WTC11 (cell line): ENCODE measurements at places on chromosomes 12 and 14.

- DNase-seq: no peak
These were observed 70.5 kb upstream of the CPSF6 start for GRCh38 chr12:69168828-69169227.

DNA sequence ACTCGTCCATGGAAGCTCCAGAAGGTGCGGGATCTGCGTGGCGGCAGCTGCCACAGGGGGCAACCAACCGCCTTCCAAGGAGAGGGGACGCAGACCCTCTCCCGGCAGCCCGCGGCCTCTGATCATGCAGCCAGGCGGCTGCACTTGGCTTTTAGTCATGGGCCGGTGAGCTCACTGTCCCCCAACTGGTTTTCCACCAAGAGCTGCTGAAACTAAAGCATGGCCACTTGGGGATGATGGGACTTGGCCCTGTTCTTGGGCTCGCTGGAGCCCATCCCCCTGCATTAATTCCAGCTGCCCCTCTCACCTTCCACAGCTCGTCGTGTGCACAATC lies 39.1 kb downstream of the CCDC85C start:
- no peak for DNase-seq

- DNase-seq: no peak
These were observed 224.3 kb downstream of the PELI2 start for GRCh38 chr14:56342494-56342942.

GRCh38 chr12:106999446-106999845 lies 12.5 kb upstream of the MTERF2 start:
- DNase-seq: no peak

DNA sequence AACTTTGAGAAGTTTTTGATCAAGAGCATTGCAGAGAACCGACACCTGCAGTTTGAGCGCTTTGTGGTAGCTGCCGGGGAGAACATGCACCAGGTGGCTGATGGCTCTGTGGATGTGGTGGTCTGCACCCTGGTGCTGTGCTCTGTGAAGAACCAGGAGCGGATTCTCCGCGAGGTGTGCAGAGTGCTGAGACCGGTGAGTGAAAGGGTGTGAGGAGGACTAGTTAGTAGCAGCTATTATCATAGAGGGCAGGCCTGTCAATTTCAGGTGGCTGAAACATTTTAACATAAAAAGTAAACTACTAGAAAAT lies 27.0 kb upstream of the HIGD1C start:
- DNase-seq: peak; percentile 28

DNA sequence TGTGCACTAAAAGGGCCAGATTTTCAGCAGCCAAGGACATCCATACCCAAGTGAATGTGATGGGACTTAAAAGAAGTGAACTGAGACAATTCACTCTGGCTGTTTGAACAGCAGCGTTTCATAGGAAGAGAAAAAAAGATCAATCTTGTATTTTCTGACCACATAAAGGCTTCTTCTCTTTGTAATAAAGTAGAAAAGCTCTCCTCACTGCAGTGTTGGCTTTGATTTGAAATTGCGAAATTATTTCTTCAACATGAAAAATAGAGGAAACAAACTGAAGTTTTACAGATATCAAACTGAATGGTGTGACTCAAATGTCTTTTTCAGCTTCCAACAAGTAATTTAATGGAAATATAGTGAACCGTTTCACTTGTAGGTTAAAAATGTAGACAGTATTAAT lies 11.3 kb upstream of the KCNMB4 start:
- DNase-seq: no peak

GRCh38 chr12:26292596-26292995 lies 97.2 kb downstream of the SSPN start:
- no peak for DNase-seq

GRCh38 chr14:58783792-58784511 lies 146.2 kb downstream of the DACT1 start:
- no peak for DNase-seq

GRCh38 chr14:105848570-105848969 lies 322.2 kb downstream of the TMEM121 start:
- no peak for DNase-seq

- no peak for DNase-seq
These were observed 88.8 kb downstream of the CHGA start for GRCh38 chr14:93011650-93012325.

GRCh38 chr14:39861229-39861600 lies 429.0 kb upstream of the FBXO33 start:
- DNase-seq: no peak

DNA sequence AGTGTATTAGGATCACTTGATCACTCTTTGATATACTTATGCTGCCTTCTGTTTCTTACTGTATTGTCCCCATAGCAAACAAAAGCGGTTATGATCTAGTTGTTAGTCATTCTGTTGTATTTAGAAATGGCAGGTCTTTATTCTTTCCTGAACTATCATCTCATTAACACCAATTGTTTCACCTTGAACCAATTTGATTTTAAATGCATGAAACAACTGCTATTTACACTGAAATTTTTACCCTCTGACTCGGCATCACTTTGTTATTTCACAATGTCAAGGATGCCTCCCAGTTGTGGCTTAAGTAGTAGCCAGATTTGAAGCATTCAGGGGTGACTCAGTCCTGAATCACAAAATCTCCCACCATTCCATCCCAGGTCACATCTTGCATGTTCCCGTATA lies 303.5 kb downstream of the EGLN3 start:
- no peak for DNase-seq

DNA sequence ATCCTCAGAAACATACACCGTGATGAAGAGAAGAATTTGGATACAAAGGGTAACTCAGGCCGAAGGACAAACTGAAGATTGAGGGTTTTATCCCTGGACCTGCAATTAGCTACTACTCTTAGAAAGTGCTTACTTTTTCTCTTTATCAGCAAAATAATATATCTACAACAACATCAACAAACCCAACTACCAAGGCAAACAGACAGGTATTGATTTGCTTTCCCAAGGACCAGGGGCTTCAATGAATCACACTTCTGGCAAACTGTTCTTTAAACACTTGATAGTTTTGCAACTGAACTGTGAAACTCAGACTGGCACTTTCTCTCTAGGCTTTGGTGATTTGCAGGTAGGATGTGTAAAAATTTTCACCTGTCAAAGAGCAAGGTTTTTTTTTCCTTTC lies 247.5 kb downstream of the SEC23A start:
- no peak for DNase-seq

GRCh38 chr12:90868626-90869025 lies 86.3 kb downstream of the CCER1 start:
- DNase-seq: no peak

DNA sequence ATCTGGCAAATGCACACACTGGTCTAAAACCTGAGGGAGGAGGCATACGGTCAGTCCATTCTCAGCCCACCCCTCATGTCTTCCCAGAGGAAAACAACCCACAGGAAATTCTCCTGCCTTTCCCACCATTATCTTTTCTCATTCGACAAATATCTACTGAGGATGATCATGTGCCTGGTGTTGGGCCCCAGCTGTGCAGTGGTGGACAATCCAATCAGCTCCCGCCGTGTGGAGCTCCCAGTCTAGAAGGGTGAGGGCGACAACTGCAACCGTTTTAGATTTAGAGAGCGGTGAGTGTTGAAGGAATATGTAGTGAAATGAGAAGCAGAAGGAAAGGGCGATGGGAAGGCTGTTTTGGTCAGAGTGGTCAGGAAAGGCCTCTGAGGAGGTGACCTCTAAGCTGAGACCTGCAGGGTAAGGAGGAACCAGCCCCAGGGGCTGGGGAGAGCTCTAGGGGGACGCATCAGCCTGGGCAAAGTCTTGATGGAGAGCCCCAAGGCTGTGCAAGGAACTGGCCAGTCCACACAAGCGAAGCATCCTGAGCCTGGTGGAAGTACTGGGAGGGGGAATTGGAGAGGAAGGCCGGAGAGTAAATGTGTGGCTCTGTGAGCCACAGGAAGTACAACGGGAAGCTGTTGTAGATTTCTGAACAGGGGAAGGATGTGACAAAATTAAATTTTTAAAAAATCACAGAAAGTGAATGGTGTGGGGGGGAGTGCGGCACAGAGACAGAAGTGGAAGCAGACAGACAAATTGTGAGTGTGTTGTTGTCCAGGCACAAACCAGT lies 192.8 kb downstream of the NTF3 start:
- DNase-seq: no peak

GRCh38 chr12:107539196-107539939 lies 146.2 kb upstream of the PWP1 start:
- no peak for DNase-seq

- peak; percentile 96 for DNase-seq
These were observed 1.5 kb upstream of the PLEKHG3 start for GRCh38 chr14:64702493-64703394.

- no peak for DNase-seq
These were observed 689.7 kb downstream of the BCL11B start for GRCh38 chr14:98582276-98582675.

- no peak for DNase-seq
These were observed 22.2 kb downstream of the TMEM30B start for GRCh38 chr14:61258985-61259384.

DNA sequence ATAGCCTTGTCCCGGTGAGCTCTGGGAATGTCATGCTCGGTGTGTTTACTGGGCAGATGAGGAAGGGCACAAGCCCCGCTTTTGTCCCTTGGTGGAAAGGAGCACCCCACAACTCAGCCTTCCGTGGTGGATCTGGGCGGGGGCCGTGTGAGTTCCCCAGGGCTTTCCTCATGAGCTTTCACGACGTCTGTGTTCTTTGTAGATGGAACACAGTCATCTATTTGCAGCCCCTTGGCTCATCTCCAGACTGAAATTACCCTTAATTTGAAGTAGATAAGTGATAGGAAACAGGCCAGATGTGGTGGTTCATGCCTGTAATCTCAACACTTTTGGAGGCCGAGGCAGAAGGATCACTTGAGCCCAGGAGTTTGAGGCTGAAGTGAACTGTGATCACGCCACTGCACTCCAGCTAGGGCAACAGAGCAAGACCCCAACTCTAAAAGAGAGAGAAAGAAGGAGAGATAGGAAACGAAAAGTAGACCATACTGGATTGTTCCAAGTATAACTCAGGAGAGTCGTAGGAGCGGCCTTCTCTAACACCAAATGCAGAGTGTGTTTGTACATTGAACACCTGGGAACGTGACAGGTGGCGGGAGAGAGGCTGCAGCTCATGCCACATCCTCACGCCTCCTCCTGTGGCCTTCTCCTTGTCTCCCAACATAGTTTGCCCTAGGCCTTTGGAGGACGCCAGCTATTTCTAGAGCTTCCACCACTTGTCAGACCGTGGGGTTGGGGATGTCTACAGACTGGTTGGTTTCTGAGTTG lies 8.8 kb downstream of the P2RX4 start:
- DNase-seq: no peak

DNA sequence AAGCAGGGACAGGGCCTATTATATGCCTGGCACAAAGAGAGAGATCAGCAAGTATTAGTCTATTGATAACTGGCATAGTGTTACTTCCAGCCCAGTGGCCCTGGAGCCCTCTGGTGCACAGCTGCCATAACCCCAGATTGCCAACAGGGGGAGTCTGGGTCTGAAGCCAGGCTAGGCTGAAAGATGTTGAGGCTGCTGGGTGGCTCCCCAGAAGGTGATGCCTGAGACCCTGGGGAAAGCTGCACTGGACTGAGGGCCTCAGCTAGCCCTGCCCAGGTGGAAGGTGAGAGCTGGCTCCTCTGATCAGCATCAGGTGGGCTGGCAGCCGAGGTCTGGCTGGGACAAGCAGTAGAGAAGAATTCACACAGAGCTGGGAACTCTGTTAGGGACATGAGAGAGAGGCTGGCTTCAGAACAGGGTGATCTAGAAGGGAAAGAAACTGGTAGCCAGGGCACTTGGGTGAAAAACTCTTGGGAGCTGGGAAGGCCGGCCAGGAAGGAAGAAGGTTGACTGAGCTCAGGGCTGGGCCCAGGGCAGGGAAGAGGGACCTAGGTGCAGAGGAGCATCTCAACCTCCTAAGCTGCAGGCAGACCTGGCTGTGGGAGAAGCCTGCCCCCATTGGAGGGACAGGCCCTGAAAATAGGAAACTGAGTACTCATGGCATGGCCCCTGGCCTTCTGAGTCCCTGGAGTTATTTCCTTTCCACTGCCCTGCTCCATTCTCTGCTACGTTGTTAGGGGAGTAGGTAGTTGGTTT lies 3.9 kb downstream of the GZMH start:
- DNase-seq: peak; percentile 82

GRCh38 chr14:32329146-32329545 lies at the start of gene AKAP6:
TSS of gene AKAP6 (plus strand) at chr14:32329298. CDS start at chr14:32433494, 104,196 bp downstream.
- DNase-seq: no peak

DNA sequence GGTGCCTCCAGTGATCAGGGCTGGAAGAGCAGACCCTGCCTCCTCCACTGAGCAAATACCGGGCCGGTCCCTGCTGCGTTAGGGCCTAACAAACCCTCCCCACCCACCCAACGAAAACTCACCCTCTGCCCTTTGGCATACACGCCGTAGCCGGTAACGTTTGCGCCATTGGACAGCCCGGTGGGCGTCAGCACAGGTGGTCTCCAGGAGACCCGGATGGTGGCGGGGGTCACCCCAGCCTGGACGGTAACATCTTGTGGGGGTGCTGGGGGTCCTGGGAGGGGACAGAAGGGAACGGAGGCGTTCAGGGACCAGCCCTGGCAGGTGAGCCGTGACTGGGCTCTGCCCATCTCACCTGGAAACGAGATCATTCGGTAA lies 100.5 kb downstream of the PIWIL1 start:
- DNase-seq: no peak

GRCh38 chr12:9037431-9037830 lies 48.1 kb downstream of the KLRG1 start:
- DNase-seq: no peak

- no peak for DNase-seq
These were observed 61.6 kb upstream of the GZMB start for GRCh38 chr14:24695265-24696241.

DNA sequence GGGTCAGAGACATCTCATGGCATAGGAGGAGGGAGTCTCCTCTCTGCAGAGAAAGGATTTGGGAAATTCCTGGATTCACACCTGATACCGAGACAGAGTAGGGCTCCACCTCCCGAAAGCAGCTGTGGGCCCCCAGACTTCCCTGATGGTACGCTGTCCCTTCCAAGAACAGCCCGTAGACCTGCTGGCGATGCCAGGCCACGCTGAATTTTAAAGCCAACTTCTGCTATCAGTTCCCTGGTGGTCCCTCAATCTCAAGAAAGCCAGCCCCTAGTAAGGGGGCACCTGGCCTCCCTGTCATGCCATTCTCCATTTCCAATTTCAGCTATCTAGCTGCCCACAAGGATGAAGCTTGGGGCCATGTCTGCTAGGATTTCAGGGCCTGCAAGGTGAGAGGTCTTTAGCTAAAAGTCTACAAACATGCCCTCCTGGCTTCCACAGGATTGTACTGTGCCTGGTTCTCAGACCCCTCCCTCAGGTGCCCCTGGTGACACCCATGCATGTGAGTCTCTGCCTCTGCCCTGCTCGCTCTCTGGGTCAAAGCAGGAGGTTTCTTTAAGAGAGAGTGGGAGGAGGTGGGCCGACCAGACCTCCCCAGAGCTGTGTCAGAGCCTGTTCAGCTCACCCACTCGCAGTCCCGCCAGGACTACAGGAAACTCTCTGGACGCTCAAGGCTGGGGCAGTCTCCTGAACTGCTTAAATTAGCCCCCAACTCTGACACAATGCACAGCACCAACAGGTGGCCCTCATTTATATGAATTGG lies 30.5 kb downstream of the ANO2 start:
- no peak for DNase-seq

- no peak for DNase-seq
These were observed 7.4 kb downstream of the BBS10 start for GRCh38 chr12:76340680-76341435.
